ENCODE measurements at places on chromosomes 13 and 19.

GRCh38 chr19:40525234-40526051 lies 51.2 kb upstream of the SHKBP1 start:
- no peaks in the 10 kb centered on the region for H3K4me1 ChIP-seq
- H3K4me3 ChIP-seq: no peak overlapping the region
- no peaks in the 10 kb centered on the region for H3K36me3 ChIP-seq
- no peak for DNase-seq
- H3K27ac ChIP-seq: no peak overlapping the region
- H3K27me3 ChIP-seq: peaks cover 2% of the 10 kb centered on the region

GRCh38 chr13:48678316-48678715 lies 24.6 kb downstream of the CYSLTR2 start:
- no peak overlapping the region for H3K27ac ChIP-seq
- no peak for DNase-seq
- no peaks in the 10 kb centered on the region for H3K36me3 ChIP-seq
- no peaks in the 10 kb centered on the region for H3K4me1 ChIP-seq
- no peak overlapping the region for H3K4me3 ChIP-seq
- no peaks in the 10 kb centered on the region for H3K27me3 ChIP-seq

- no peaks in the 10 kb centered on the region for H3K27me3 ChIP-seq
- peaks cover 48% of the 10 kb centered on the region for H3K4me1 ChIP-seq
- H3K36me3 ChIP-seq: peaks cover 10% of the 10 kb centered on the region
- peak overlapping the region; percentile 71 for H3K27ac ChIP-seq
- peak; percentile 51 for DNase-seq
These were observed 50.8 kb downstream of the TSSK6 start for GRCh38 chr19:19464339-19465098.

DNA sequence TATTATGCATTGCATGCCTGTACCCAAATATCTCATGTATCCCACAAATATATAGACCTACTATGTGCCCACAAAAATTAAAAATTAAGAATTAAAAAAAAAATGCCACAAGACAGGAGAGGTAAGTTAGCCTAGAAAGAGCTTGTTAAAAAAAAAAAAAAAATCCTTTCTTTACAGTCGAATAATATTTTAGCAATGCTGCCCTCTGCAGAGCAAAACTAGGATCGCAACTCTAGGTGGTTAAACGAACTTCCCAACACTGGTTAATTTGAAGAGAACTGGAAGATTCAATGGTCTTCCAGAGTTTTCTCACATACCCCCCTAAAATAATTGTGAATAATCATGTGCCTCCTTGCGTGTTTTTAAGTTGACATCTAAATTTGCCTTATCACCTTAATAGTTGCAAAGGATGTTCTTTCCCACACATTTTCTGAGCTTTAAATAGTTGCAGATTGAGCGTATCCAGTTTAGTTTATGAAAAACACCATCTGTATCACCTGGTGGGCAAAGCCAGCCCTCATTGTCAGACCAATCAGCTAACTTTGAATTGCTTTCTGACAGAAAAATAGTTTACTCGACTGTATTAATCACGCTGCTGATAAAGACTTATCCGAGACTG lies 47.4 kb upstream of the RCBTB2 start:
- no peaks in the 10 kb centered on the region for H3K36me3 ChIP-seq
- no peak overlapping the region for H3K27ac ChIP-seq
- H3K4me3 ChIP-seq: no peak overlapping the region

DNA sequence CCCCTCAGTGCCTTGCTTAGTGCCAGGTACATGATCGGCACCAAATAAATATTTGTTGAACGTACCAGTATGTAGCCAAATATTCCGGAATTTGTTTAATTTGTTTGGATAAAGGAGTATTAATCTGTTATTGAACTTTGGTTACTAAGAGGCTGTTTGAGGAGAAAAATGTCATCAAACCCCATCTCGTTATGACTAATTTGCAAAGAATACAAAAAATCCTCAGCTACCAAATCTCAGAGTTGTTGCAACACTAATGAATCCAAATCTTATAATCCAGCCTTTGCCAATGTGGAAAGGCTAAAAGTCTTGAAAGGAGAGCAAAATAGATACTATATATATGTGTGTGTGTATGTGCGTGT lies 79.5 kb downstream of the KLF5 start:
- H3K27ac ChIP-seq: no peak overlapping the region
- no peak overlapping the region for H3K4me3 ChIP-seq
- H3K27me3 ChIP-seq: no peaks in the 10 kb centered on the region
- H3K4me1 ChIP-seq: no peaks in the 10 kb centered on the region
- DNase-seq: no peak
- H3K36me3 ChIP-seq: no peaks in the 10 kb centered on the region

- peaks cover 3% of the 10 kb centered on the region for H3K4me1 ChIP-seq
- no peak for DNase-seq
- H3K4me3 ChIP-seq: no peak overlapping the region
- H3K27me3 ChIP-seq: no peaks in the 10 kb centered on the region
These were observed 11.6 kb upstream of the UBE2L5 start for GRCh38 chr13:30410705-30411125.

- H3K4me3 ChIP-seq: peak overlapping the region; percentile 46
- H3K36me3 ChIP-seq: no peaks in the 10 kb centered on the region
- peaks cover 20% of the 10 kb centered on the region for H3K27me3 ChIP-seq
- H3K4me1 ChIP-seq: peaks cover 8% of the 10 kb centered on the region
- no peak for DNase-seq
These were observed 33.9 kb downstream of the CCNE1 start for GRCh38 chr19:29845574-29846176.

- H3K4me1 ChIP-seq: no peaks in the 10 kb centered on the region
- no peak overlapping the region for H3K27ac ChIP-seq
- H3K36me3 ChIP-seq: no peaks in the 10 kb centered on the region
- DNase-seq: no peak
- no peak overlapping the region for H3K4me3 ChIP-seq
These were observed 95.7 kb upstream of the UBL3 start for GRCh38 chr13:29946093-29946492.

DNA sequence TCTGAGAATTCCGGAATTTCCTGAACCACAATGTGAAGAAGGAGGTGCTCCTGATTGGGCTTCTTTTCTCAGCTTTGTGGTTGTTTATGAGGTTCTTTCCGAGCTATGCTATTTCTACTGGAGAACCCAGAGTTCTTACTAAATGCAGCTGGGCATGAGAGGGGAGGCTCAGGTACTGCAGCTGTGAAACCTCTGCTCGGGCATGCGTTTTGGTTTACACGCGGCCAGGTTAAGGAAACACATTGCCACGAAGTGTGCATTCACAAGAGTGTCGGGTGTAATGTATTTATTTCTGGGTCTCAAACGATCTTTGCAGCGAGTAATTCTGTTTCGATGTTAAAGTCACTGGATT lies 661 bp upstream of the MIR17HG start:
- no peak overlapping the region for H3K27ac ChIP-seq
- H3K4me1 ChIP-seq: peaks cover 25% of the 10 kb centered on the region
- peaks cover 16% of the 10 kb centered on the region for H3K36me3 ChIP-seq
- peaks cover 53% of the 10 kb centered on the region for H3K27me3 ChIP-seq

- no peak overlapping the region for H3K27ac ChIP-seq
- H3K27me3 ChIP-seq: no peaks in the 10 kb centered on the region
- no peaks in the 10 kb centered on the region for H3K4me1 ChIP-seq
- no peaks in the 10 kb centered on the region for H3K36me3 ChIP-seq
- H3K4me3 ChIP-seq: no peak overlapping the region
These were observed 121.0 kb downstream of the RGCC start for GRCh38 chr13:41578371-41578770.

DNA sequence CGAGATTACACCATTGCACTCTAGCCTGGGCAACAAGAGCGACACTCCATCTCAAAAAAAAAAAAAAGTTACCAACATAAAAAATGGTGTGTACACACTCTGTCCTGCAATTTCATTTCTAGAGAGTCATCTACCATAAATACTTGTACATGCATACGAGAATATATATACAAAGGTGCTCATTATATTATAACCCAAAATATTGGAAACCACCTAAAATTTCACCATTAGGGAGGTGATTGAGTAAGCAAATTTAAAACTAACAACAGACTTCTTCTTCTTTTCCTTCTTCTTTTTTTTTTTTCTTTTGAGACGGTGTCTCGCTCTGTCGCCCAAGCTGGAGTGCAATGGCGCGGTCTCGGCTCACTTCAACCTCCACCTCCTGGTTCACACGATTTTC lies 7.4 kb upstream of the C5AR1 start:
- no peaks in the 10 kb centered on the region for H3K4me1 ChIP-seq
- DNase-seq: no peak
- H3K27me3 ChIP-seq: no peaks in the 10 kb centered on the region
- H3K4me3 ChIP-seq: no peak overlapping the region

- H3K36me3 ChIP-seq: peaks cover 9% of the 10 kb centered on the region
- no peaks in the 10 kb centered on the region for H3K4me1 ChIP-seq
- DNase-seq: no peak
- no peak overlapping the region for H3K27ac ChIP-seq
- no peak overlapping the region for H3K4me3 ChIP-seq
- no peaks in the 10 kb centered on the region for H3K27me3 ChIP-seq
These were observed 88.9 kb downstream of the KDM4B start for GRCh38 chr19:5057860-5058259.

- H3K36me3 ChIP-seq: no peaks in the 10 kb centered on the region
- H3K4me1 ChIP-seq: peaks cover 7% of the 10 kb centered on the region
- H3K27me3 ChIP-seq: no peaks in the 10 kb centered on the region
- no peak for DNase-seq
- no peak overlapping the region for H3K4me3 ChIP-seq
These were observed 103.9 kb downstream of the FAM216B start for GRCh38 chr13:42885325-42885724.

GRCh38 chr13:46596466-46596865 lies 43.5 kb downstream of the LRCH1 start:
- no peaks in the 10 kb centered on the region for H3K27me3 ChIP-seq
- H3K27ac ChIP-seq: no peak overlapping the region
- H3K36me3 ChIP-seq: no peaks in the 10 kb centered on the region
- H3K4me1 ChIP-seq: peaks cover 22% of the 10 kb centered on the region
- DNase-seq: no peak

- no peaks in the 10 kb centered on the region for H3K4me1 ChIP-seq
- no peak overlapping the region for H3K27ac ChIP-seq
- no peaks in the 10 kb centered on the region for H3K36me3 ChIP-seq
- no peak overlapping the region for H3K4me3 ChIP-seq
These were observed 202.6 kb upstream of the SOX21 start for GRCh38 chr13:94914895-94915294.

DNA sequence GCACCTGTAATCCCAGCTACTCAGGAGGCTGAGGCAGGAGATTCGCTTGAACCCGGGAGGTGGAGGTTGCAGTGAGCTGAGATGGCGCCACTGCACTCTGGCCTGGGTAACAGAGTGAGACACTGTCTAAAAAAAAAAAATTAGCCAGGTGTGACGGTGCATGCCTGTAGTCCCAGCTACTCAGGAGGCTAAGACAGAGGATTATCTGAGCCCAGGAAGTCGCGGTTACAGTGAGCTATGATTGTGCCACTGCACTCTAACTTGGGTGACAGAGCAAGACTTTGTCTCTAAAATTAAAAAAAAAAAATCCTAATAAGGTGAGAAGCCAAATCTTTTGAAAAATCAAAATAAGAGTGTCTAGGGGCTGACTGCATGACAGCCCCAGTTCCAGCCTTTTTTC lies 9.7 kb upstream of the CEBPA start:
- no peaks in the 10 kb centered on the region for H3K27me3 ChIP-seq
- DNase-seq: no peak
- H3K4me3 ChIP-seq: no peak overlapping the region
- no peaks in the 10 kb centered on the region for H3K36me3 ChIP-seq
- no peak overlapping the region for H3K27ac ChIP-seq
- H3K4me1 ChIP-seq: no peaks in the 10 kb centered on the region

- no peaks in the 10 kb centered on the region for H3K27me3 ChIP-seq
- H3K27ac ChIP-seq: no peak overlapping the region
- peaks cover 15% of the 10 kb centered on the region for H3K4me1 ChIP-seq
- no peak for DNase-seq
- H3K36me3 ChIP-seq: no peaks in the 10 kb centered on the region
These were observed 16.9 kb downstream of the NALCN start for GRCh38 chr13:101399365-101399764.

DNA sequence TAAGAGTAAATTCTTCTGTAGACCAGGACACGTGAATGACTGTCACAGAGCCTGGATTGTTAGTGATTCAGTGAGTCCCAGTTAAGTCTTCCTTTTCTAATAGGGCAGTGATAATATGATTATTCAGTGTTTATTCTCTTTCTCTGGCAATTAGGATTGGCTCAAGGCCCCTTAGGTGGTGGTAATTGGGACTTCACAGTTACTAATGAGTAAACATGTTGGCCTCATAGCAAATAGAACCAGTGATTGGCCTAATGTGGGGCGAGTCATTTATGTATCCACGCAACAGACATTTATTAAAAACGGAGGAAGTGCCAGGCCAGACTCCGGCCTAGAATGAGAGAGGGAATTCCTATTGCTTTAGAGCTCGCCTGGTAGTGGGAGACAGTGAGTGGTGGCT lies 72.4 kb downstream of the SHISA2 start:
- DNase-seq: no peak
- no peaks in the 10 kb centered on the region for H3K36me3 ChIP-seq
- H3K27ac ChIP-seq: no peak overlapping the region
- no peaks in the 10 kb centered on the region for H3K27me3 ChIP-seq
- peaks cover 11% of the 10 kb centered on the region for H3K4me1 ChIP-seq
- no peak overlapping the region for H3K4me3 ChIP-seq

DNA sequence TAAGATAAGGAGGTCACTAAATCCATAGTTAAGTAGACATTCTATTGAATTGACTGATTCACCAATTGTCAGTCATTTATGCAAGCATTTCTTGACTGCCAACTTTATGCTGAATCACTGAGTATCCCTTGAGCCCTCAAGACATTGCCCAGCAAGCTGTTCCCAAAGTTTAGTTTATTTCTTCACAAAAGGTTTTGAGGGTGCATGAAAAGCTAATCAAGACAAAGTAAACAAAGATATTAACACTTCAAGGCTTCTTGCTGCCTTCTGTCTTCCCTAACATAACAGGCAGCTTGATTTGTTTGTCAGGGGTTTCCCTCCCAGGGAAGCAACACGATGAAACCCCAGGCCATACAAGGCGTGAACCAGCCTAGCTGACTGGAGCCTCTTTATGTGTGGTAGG lies 374.4 kb downstream of the SPRY2 start:
- DNase-seq: no peak
- H3K27ac ChIP-seq: no peak overlapping the region
- no peaks in the 10 kb centered on the region for H3K36me3 ChIP-seq
- H3K4me3 ChIP-seq: no peak overlapping the region
- H3K27me3 ChIP-seq: no peaks in the 10 kb centered on the region
- no peaks in the 10 kb centered on the region for H3K4me1 ChIP-seq

GRCh38 chr13:74569251-74569650 lies 435.0 kb upstream of the KLF12 start:
- DNase-seq: no peak
- H3K4me1 ChIP-seq: no peaks in the 10 kb centered on the region
- peaks cover 2% of the 10 kb centered on the region for H3K27me3 ChIP-seq
- H3K36me3 ChIP-seq: no peaks in the 10 kb centered on the region

- no peaks in the 10 kb centered on the region for H3K27me3 ChIP-seq
- H3K36me3 ChIP-seq: no peaks in the 10 kb centered on the region
- no peak overlapping the region for H3K4me3 ChIP-seq
- peaks cover 9% of the 10 kb centered on the region for H3K4me1 ChIP-seq
These were observed 31.4 kb downstream of the DNAJC3 start for GRCh38 chr13:95708391-95708774.

DNA sequence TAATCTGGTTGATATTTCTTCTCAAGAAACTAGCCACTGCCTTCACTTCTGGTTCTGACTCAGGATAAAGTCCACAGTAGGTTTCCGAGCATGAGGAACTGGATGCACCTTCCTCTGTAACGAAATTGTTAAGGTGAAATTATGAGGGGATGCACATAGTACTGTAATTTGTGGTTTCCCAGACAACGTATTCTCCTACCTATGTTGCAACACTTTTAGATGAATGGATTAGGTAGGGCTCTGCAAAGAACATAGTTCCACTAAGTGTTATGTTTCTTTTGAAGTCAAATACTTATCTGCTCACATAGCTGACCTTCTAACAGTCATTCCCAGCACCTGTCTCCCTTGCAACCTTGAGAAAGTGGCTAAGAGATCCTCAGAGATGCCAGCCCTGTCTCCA lies 5.7 kb upstream of the ZC3H13 start:
- H3K4me1 ChIP-seq: peaks cover 7% of the 10 kb centered on the region
- no peaks in the 10 kb centered on the region for H3K27me3 ChIP-seq
- no peak for DNase-seq
- H3K36me3 ChIP-seq: no peaks in the 10 kb centered on the region
- no peak overlapping the region for H3K4me3 ChIP-seq

Data from endothelial cell of umbilical vein (primary cell).